ENCODE measurements at places on chromosomes 7 and 10.

GRCh38 chr10:110083884-110084283 lies 76.1 kb downstream of the ADD3 start:
- DNase-seq: peak; percentile 29

DNA sequence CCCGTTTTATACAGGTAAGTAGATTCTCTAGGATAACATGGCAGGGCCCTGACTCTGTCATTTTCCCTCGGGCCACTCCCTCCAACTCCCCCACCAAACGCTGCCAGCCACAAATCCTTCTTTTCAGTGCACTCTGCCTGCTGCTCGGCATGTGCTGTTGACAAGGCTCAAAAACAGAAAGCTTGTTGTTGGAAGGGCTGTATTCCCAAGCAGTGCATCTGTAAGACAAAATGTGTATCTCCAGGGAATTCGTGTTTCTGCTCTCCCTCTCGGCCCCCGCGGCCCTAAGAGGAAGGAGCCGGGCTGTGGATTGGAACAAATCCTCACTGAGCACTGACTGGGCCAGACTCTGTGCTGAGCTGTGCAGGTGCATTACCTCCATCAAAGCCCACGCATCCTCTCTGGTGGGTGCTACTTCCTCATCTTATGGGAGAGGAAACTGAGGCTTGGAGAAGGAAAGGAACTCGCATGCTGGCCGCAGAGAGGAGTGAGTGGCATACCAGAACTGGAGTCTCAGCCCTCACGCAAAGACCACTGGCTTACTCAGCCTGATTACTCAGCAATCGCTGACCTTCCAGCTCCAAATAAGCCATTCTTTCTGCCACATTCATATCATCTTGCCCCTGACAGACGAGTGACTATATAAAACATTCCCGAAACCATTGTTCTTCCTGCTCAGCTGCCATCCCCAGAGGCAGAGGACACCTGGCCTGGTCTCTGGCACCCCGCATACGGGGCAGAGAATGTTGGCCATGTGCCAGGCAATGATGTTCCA lies 33.5 kb upstream of the ENO4 start:
- peak; percentile 4 for DNase-seq

DNA sequence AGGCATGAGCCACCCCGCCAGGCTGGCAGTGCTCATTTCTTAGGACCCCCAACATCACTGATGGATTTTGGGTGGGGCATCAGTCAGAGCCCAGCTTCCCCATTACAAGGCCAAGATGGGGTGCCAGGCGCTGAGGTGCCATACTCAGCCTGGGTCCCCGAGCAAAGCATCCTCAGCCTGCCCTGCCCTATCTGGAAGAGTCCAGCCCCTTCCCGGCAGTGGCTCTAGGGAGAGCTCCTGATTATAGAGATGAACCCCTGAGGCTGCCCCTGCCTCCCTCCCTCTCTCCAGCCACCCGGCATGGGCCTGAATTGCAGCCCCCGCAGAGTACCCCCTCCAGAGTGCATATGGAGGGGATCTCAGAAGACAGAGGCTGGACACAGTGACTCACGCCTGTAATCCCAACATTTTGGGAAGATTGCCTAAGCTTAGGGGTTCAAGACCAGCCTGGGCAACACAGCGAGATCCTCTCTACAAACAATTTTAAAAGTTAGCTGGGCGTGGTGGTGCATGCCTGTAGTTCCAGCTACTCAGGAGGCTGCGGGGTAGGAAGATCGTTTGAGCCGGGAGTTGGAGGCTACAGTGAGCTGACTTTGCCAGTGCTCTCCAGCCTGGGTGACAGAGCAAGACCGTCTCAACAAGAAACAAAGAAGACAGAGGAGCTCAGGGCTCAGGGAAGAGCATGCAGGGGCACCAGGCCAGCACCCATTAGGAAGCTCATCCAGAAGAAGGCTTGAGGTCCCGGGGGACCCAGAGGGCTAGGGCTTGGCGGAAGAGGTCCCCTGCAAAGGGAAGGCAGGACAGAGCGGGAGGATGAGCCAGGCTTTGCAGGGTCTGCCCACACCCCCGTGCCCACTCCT lies 13.3 kb downstream of the LAT2 start:
- no peak for DNase-seq

- DNase-seq: no peak
These were observed 79.9 kb upstream of the SMIM30 start for GRCh38 chr7:113198226-113198625.

DNA sequence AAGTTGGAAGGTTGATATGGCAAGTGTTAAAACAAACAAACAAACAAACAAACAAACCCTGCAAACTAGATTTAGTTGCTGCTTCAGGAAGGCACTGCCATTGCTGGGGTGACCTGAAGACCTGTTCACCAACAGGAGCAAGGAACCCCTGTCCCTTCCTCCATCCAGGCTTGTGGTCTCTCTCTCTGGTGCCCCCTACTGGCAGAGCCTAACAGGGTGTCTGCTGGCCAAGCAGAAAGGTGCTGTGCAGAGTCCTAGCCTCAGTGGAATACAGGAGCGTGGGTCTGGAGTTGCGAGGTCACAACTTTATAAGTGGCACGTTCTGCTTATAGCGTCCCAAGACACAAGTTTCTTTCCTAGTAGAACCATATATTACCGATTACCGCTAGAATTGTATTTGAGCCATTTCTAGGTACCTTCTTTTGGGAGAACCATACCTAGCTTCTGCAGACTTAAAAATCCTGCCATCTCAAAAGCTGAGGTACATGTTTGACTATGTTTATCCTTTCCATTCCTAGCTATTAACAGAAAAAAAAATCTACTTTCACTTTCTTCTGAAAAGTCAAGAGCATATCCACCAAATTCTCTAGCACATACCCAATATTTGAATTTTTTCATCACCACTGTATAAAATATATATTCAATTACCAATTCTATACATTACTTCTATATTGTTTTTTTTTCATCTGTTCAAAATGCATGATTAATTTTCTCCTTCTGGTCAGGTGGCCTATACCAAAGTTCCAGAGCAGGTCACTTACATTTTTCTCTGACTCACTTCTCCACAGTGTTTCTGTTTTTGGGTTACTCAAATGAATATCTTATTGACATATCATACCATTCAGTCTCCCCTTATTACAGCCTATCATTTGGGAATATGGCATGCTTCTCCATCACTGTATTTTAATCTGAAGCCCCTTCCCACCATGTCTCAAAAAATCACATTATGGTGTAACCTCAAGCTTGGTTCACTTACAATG lies 29.1 kb upstream of the CALD1 start:
- no peak for DNase-seq
